ENCODE measurements at places on chromosomes 11 and 22.

DNA sequence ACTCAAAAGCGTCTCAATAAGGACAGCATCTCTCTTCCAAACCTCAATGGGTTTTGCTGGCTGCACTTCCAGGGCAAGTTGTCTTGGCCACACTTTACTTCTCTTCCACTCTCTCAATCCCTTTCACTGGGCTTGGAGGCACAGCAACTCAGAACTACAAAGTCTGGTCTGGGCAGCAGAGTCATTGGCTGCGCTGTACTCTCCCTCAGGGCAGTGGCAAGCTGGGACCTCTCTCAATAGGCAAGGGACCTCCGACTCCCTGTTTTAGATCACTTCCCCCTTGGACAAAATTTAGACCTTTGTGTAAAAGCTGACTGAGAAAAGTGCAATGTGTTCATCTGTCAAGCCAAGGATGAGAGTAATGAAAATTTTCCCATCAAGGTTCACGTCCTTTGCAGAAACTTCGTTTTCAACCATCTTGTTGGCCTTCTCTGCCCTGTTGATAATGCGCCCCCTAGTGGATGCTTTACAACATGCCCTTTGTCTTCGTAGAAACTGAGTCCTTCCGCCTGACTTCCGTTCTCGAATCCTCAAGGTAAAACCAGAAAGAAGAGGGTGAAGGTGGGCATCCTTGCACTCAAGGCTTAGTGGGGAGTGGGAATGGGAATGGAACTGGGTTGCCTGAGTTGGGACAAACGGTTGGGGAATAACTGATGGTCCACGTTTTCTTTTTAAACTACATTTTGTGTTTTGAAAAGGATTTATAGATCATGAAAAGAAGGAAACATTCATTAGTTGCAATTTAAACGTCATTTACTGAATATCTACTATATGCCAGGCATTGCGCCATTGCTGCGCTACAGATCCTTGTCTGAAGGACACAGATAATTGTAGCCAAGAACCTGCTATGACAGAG lies 99.1 kb downstream of the CD44 start:
- DNase-seq: peak; percentile 42

DNA sequence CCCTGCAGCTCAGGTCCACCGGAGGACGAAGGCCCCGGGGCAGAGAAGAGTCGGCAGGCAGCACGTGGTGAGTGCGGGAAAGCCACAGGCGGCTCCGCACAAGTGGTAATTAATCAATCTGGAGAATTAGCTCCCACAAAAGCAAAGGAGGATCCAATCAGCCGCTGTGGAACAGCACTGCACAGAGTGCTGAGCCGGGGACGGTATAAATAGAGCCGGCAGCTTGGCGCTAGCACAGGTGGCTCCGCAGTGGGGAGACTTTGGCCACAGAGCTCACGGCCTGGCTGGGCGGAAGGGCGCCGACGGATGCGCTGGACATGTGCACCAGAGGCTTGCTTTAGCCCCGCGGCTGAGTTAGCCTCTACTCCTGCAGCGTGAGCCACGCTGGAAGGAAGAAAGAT lies 48.9 kb downstream of the IGSF9B start:
- DNase-seq: no peak

GRCh38 chr11:3021125-3021524 lies 29.0 kb upstream of the NAP1L4 start:
- no peak for DNase-seq

GRCh38 chr11:33536178-33536577 lies 164.4 kb downstream of the C11orf91 start:
- no peak for DNase-seq
